Activated CD8-positive, alpha-beta memory T cell treated with anti-CD3 and anti-CD28 coated beads, Interleukin-2, amount 10 ng/mL, durations not matched to agents 7 days and 5 days (primary cell): ENCODE measurements at places on chromosomes 11 and 22. TPM values are rescaled to one million over a fixed set of nuclear protein-coding genes. Genes with fewer than 3 reads are reported as not detected.

GRCh38 chr11:94201004-94201465 lies 72.4 kb downstream of the PANX1 start:
- H3K27ac ChIP-seq = no peak overlapping the region
- H3K4me3 ChIP-seq = no peak overlapping the region
- no peak for DNase-seq
- H3K27me3 ChIP-seq = peaks cover 8% of the 10 kb centered on the region
- H3K36me3 ChIP-seq = no peaks in the 10 kb centered on the region

DNA sequence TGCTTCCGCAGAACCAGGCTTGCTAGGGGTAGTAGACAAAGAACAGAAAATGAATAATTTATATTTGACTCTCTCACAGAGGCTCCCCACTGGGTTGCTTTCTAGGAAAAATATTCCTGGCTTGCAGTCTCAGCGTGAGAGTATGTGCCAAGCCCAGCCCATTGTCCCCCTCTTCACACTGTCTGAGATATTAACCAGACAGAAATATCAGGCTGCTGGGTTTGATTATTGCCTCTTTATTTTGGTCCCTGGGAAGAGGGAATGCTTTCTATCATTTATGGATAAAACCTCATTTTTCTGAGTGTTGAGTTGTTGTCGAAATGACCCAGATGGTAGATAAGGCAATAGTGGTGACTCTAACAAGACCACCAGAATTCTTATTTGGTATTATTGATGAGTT lies 367.9 kb downstream of the METTL15 start:
- no peak for DNase-seq
- H3K4me3 ChIP-seq = no peak overlapping the region
- no peaks in the 10 kb centered on the region for H3K27me3 ChIP-seq
- no peak overlapping the region for H3K27ac ChIP-seq

The SEPTIN5 gene
- total RNA-seq = not detected

DNA sequence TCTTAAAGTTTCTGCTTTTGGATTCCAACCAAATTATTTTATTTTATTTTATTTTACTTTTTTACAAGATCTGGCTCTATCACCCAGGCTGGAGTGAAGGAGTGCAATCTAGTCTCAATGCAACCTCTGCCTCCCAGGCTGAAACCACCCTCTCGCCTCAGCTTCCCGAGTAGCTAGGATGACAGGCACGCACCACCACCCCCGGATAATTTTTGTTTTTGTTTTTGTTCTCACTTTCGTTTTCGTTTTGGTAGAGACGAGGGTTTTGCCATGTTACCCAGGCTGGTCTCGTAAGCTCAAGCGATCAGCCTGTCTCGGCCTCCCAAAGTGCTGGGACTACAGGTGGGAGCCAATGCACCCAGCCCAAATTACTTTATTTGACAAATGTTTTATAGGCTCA lies 219.8 kb downstream of the ETS1 start:
- peak overlapping the region; percentile 76 for H3K27ac ChIP-seq
- H3K27me3 ChIP-seq = no peaks in the 10 kb centered on the region
- peak; percentile 72 for DNase-seq
- H3K36me3 ChIP-seq = peaks cover 13% of the 10 kb centered on the region
- H3K4me1 ChIP-seq = peaks cover 8% of the 10 kb centered on the region

The LGALS1 gene
- 1,515 TPM for total RNA-seq

The SLC5A4 gene
- not detected for total RNA-seq

- H3K27me3 ChIP-seq = peaks cover 4% of the 10 kb centered on the region
- H3K4me3 ChIP-seq = peak overlapping the region; percentile 36
- peaks cover 4% of the 10 kb centered on the region for H3K36me3 ChIP-seq
- no peak overlapping the region for H3K27ac ChIP-seq
- peak; percentile 78 for DNase-seq
- peaks cover 25% of the 10 kb centered on the region for H3K4me1 ChIP-seq
Measured at GRCh38 chr22:38214302-38215056, 12.7 kb downstream of the MAFF start.

DNA sequence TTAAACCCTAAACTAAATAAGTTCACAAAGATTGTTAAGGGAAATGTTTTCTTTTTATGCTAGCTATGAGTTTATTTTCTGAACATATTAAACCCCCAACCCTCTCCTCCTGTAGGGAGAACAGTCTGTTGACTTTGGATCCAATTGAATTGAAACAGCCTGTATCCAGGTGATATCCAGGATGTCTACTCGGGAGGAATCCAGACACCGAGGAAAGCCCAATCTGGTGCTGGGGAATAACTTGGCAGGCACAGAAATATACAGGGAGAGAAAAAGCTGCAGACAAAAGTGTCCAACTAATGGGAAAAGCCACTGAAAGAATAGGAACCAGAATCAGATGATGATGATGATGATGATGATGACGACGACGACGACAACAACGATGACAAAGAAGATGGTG lies 93.9 kb upstream of the API5 start:
- no peaks in the 10 kb centered on the region for H3K27me3 ChIP-seq
- no peak overlapping the region for H3K4me3 ChIP-seq
- no peak for DNase-seq
- H3K36me3 ChIP-seq = no peaks in the 10 kb centered on the region
- H3K4me1 ChIP-seq = no peaks in the 10 kb centered on the region

The STT3A gene
- 82.9 TPM for total RNA-seq

DNA sequence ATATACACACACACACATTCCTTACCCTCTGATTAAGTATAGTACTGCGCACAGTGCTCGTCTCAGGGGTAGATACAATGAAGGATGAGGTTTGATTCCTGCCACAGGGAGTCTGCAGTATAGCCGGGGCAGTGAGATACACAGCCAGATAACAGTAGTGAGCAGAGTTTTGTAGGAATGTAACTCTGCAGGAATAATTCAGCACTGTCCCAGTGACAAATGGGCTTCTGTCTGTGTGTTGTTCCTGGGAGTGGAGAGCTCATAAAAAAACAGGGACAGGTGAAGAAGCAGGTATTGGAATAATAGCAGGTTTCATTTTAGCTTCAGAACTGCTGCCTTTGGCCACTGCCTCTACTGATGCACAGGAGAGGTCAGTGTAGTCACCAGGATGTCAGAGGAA lies 85.3 kb upstream of the OR9Q1 start:
- H3K4me3 ChIP-seq = no peak overlapping the region
- H3K4me1 ChIP-seq = no peaks in the 10 kb centered on the region
- DNase-seq = no peak

The SLC43A3 gene
- 106 TPM for total RNA-seq

- H3K27me3 ChIP-seq = peaks cover 10% of the 10 kb centered on the region
- DNase-seq = no peak
- H3K4me3 ChIP-seq = no peak overlapping the region
- no peaks in the 10 kb centered on the region for H3K36me3 ChIP-seq
- no peak overlapping the region for H3K27ac ChIP-seq
Measured at GRCh38 chr11:7533199-7534041, 19.6 kb downstream of the PPFIBP2 start.

GRCh38 chr22:40965936-40966725 lies 15.0 kb downstream of the RBX1 start:
- no peaks in the 10 kb centered on the region for H3K27me3 ChIP-seq
- DNase-seq = no peak
- peak overlapping the region; percentile 63 for H3K27ac ChIP-seq
- H3K4me1 ChIP-seq = peaks cover 14% of the 10 kb centered on the region
- peaks cover 39% of the 10 kb centered on the region for H3K36me3 ChIP-seq

The PRDX5 gene
- total RNA-seq = 125 TPM

- H3K4me3 ChIP-seq = peak overlapping the region; percentile 94
- peaks cover 66% of the 10 kb centered on the region for H3K4me1 ChIP-seq
- H3K27ac ChIP-seq = peak overlapping the region; percentile 98
- peak; percentile 65 for DNase-seq
Measured at GRCh38 chr11:65427691-65428577, 5.3 kb downstream of the NEAT1 start.

The MS4A7 gene
- total RNA-seq = not detected

The SLCO2B1 gene
- not detected for total RNA-seq

The CDC42EP2 gene
- total RNA-seq = 1.4 TPM

DNA sequence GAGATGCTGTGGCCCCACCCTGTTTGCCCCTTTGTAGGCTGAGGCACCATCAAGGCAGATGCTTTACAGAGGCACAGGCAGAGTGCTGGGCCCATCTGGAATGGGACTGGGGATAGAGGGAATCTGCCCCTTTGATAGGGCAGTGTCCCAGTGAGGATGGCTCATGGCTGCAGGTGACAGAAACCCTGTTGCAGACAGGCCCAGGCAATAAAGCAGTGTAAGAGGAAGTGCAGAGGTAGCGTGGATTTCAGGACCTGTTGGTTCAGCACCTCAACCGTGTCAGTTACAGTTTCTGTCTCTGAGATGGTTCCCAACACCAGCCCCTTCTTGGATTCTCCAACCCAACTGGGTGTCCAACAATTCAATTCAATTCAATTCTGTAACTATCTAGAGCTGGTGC lies 25.1 kb downstream of the PRDM11 start:
- H3K27me3 ChIP-seq = no peaks in the 10 kb centered on the region
- no peak for DNase-seq
- H3K27ac ChIP-seq = no peak overlapping the region
- H3K4me1 ChIP-seq = peaks cover 15% of the 10 kb centered on the region

DNA sequence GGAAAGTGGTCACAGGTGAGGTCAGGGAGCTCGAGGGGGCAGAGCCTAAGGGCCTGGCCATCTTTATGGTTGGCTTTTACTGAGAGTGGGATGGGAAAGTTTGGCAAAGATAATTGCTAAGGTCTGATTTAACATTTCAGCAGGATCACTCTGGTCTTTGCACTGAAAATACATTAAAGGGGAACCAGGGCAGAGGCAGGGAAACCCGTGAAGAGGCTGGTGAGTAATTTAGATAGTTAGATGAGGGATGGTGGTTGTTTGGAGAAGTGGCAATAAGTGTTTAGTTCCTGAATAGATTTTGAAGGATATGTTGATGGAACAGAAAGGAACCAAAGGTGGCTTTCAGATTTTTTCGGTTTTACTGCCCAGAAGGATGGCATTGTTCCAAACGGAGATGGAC lies 50.8 kb downstream of the SCN3B start:
- no peaks in the 10 kb centered on the region for H3K4me1 ChIP-seq
- no peak overlapping the region for H3K4me3 ChIP-seq

DNA sequence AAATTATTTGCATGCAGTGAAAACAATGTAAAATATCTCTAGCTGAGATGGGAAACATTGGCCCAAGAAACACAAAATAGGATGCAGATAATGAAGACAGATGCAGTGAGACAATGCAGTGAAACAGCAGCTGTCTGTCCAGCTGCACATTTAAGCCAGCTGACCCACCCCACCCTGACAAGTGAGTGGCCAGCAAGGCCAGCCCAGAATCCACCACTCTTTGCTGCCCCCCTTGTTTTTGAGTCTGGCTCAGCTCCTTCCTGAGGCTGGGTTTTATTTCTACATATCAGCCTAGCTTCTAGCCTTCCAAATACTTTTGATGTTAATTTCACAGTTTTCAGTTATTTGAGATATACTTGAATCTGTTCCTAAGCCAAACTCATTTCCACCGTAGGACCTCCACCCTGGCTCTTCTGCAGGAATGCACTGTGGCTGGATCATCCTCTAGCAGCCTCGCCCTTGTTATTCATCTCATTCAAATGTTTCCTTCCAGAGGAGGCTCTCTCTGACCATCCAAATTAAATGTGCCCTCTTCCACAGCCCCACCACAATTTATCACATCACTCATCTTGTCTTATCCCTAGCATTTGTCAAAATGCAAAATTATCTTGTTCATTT lies 154.1 kb upstream of the POU2AF2 start:
- H3K4me1 ChIP-seq = no peaks in the 10 kb centered on the region
- H3K27ac ChIP-seq = no peak overlapping the region
- peaks cover 12% of the 10 kb centered on the region for H3K27me3 ChIP-seq
- DNase-seq = no peak
- no peaks in the 10 kb centered on the region for H3K36me3 ChIP-seq

- no peak for DNase-seq
- no peaks in the 10 kb centered on the region for H3K27me3 ChIP-seq
- H3K4me3 ChIP-seq = no peak overlapping the region
- H3K36me3 ChIP-seq = no peaks in the 10 kb centered on the region
Measured at GRCh38 chr11:131350872-131351271, 19.5 kb upstream of the NTM start.
